ENCODE measurements at places on chromosomes 4 and X.

DNA sequence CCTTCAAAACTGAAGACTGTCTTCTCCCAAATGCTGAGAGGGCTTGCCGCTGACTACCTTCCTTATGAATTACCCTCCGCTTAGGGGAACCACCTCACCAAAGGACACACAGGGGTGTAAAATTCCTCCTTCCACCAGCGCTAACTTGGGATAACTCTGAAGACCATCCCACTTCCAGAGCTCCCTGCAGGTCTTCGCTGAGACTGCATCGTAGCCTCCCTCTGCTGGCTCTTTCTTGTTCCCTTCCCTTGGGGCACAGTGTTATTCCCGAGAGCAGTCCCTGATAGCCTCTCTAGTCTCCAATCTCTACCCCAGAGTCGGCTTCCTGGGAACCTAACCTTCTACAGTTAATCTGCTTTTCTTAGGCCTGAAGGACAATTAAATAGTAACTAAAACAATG is 725.5 kb upstream of the ATOH1 start:
- DNase-seq: no peak

- DNase-seq: no peak
These were observed 28.2 kb downstream of the CENPU start for GRCh38 chr4:184705692-184706091.

DNA sequence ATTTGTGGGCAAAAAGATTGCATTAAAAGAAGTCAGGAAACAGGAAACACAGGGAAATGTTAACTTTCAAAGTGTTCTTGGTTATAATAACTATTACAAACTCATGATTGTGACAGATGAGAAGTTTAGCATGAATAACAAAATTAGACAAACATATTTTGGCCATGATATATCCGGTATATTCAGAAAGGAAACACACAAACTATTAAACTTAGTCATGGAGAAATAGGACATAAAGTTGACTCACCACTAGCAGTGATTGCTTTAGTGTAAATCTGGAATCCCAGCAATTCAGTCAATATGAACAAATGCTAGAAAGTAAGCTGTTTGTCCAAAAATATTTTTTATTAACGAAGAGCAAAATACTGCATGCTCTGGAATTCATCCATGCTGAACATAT is 1299.9 kb downstream of the C4orf33 start:
- DNase-seq: no peak

GRCh38 chr4:2961811-2962441 is 1.3 kb downstream of the NOP14 start:
- no peak for DNase-seq

DNA sequence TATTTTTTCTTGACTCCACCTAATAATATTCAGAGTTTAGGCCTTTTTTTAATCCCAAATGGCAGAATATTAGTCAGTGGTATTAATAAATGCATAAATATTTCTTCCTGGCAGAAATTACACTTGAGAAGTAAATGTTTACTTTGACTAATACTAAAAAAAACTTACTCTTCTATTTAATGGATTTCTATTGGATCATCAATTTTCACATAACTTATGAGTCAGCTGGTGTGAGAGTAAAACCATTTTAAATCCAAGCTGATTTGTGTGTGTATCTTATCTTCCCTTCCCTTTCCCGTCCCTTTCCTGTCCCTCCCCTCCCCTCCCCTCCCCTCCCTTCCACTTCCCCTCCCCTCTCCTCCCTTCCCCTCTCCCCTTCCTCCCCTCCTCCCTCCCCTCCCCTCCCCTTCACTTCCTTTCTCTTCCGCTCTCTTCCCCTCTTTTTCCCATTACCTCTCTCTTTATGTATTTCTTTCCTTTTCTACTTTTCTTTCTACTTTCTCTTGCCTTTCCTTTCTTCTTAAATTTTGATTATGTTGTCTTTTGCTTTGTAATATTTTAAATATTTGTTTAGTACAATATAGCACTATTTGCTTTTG is 630.1 kb upstream of the EPHA5 start:
- DNase-seq: no peak

DNA sequence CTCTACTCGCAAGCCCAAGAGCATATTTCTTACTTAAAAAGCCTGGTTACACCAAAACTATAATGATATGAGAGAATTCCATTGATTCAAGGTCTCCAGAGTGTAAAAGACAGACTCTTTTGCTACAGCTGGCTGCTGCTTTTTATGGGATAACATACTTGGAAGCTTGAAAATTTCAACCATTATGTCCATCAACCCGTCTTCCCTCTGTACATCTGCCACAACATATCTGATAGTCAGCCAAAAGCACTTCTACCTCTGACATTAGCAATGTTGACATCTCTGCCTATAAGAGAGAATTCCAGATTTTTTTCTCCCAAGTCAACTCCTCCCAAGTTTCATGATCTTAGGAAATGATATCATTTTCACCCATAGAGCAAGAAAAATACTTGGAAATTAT is 54.4 kb upstream of the IQCM start:
- DNase-seq: no peak

Measured in stimulated activated CD4-positive, alpha-beta T cell treated with anti-CD3 and anti-CD28 coated beads, Interleukin-1b, Interleukin-23, amount 100 ng/mL, for 24 hours (primary cell).